Activated naive CD8-positive, alpha-beta T cell treated with anti-CD3 and anti-CD28 coated beads for 36 hours (primary cell): ENCODE measurements at places on chromosomes 11 and 22.

GRCh38 chr11:77320351-77320750 is 18.9 kb upstream of the GDPD4 start:
- no peak overlapping the region for H3K27ac ChIP-seq
- H3K4me3 ChIP-seq, result no peak overlapping the region
- peaks cover 5% of the 10 kb centered on the region for H3K36me3 ChIP-seq
- H3K27me3 ChIP-seq, result peaks cover 7% of the 10 kb centered on the region

- no peaks in the 10 kb centered on the region for H3K36me3 ChIP-seq
- DNase-seq, result no peak
- peaks cover 2% of the 10 kb centered on the region for H3K4me1 ChIP-seq
- H3K27me3 ChIP-seq, result peaks cover 3% of the 10 kb centered on the region
Observed at GRCh38 chr11:76744186-76745043, 38.7 kb upstream of the TSKU start.

GRCh38 chr11:66542362-66542761 is 3.5 kb downstream of the ZDHHC24 start:
- peaks cover 21% of the 10 kb centered on the region for H3K4me1 ChIP-seq
- DNase-seq, result no peak
- no peak overlapping the region for H3K4me3 ChIP-seq
- no peaks in the 10 kb centered on the region for H3K27me3 ChIP-seq
- no peak overlapping the region for H3K27ac ChIP-seq

DNA sequence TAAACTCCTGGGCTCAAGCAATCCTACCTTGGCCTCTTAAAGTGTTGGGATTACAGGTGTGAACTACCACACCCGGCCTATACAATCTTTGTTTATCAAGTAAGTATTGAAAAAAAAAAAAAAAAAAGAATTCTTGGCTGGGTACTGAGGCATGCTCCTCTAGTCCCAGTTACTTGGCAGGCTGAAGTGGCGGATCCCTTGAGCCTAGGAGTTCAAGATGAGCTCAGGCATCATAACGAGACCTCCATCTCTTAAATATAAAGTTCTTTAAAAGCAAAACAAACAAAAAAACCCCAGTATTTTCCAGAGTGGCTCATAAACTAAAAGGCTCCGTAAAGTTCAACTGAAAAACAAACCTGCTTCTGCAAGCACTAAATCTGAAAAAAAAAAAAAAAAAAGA is 50.3 kb upstream of the GAB2 start:
- peaks cover 16% of the 10 kb centered on the region for H3K4me1 ChIP-seq
- no peak overlapping the region for H3K4me3 ChIP-seq
- H3K36me3 ChIP-seq, result peaks cover 30% of the 10 kb centered on the region
- no peak overlapping the region for H3K27ac ChIP-seq
- no peak for DNase-seq

DNA sequence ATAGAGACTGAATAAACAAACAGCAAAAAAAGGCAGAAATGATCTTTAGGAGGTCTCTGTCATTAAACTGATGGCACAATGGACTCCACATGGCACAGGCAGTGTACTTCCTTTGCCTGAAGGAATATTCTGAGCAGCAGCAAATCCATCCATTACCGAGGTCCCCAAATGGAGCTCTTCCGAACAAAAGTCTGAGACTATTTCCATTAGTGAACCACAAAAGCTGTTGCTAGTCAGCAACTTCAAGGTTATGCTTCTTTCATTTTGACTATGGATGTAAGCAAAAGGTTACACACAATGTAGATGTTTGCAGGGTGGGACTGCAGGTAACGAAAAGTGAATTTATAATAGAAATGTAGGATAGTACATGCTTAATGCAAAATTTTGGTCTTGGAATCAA is 14.5 kb downstream of the NARS2 start:
- H3K27ac ChIP-seq, result no peak overlapping the region
- DNase-seq, result no peak
- no peaks in the 10 kb centered on the region for H3K27me3 ChIP-seq
- peaks cover 48% of the 10 kb centered on the region for H3K36me3 ChIP-seq
- no peak overlapping the region for H3K4me3 ChIP-seq

DNA sequence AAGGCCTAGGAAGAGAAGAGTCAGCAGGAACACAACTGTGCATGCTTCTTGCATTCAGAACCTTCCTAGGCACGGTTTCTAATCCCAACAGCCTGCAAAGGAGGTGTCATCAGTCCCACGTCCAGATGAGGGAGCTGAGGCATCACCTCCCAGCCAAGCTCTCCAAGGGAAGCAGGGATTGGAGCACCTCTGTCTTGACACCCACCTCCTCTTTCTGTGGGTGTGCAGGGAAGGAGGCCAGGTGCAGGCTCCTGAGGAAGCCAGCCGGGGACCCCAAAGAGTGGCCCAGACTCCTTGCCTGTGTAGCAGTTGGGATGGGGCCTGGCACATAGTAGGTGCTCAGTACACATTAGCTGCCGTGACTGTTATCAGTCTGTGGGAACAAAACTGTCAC is 2.0 kb downstream of the PNPLA5 start:
- DNase-seq, result no peak
- no peak overlapping the region for H3K4me3 ChIP-seq
- H3K36me3 ChIP-seq, result no peaks in the 10 kb centered on the region
- no peak overlapping the region for H3K27ac ChIP-seq
- H3K4me1 ChIP-seq, result no peaks in the 10 kb centered on the region
- peaks cover 55% of the 10 kb centered on the region for H3K27me3 ChIP-seq

DNA sequence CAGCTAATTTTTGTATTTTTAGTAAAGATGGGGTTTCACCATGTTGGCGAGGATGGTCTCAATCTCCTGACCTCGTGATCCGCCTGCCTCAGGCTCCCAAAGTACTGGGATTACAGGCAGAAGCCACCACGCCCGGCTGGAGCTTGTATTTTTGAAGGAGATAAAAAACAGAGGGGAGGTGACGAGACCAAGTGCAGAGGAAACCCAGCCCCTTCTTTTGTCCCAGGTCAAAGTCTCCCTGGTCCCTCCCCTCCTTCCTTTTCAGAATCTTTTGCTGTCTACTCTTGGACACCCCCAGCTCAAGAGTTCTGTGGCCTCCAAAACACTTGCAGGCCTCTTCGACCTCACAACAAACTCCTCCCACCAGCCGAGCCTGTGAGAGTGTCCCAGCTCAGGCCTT is 12.2 kb upstream of the TMEM184B start:
- no peaks in the 10 kb centered on the region for H3K27me3 ChIP-seq
- no peaks in the 10 kb centered on the region for H3K36me3 ChIP-seq
- H3K27ac ChIP-seq, result no peak overlapping the region
- no peak overlapping the region for H3K4me3 ChIP-seq
- no peak for DNase-seq

GRCh38 chr11:88478136-88478815 is 140.7 kb upstream of the CTSC start:
- DNase-seq, result no peak
- no peaks in the 10 kb centered on the region for H3K27me3 ChIP-seq
- no peak overlapping the region for H3K27ac ChIP-seq
- H3K36me3 ChIP-seq, result no peaks in the 10 kb centered on the region

DNA sequence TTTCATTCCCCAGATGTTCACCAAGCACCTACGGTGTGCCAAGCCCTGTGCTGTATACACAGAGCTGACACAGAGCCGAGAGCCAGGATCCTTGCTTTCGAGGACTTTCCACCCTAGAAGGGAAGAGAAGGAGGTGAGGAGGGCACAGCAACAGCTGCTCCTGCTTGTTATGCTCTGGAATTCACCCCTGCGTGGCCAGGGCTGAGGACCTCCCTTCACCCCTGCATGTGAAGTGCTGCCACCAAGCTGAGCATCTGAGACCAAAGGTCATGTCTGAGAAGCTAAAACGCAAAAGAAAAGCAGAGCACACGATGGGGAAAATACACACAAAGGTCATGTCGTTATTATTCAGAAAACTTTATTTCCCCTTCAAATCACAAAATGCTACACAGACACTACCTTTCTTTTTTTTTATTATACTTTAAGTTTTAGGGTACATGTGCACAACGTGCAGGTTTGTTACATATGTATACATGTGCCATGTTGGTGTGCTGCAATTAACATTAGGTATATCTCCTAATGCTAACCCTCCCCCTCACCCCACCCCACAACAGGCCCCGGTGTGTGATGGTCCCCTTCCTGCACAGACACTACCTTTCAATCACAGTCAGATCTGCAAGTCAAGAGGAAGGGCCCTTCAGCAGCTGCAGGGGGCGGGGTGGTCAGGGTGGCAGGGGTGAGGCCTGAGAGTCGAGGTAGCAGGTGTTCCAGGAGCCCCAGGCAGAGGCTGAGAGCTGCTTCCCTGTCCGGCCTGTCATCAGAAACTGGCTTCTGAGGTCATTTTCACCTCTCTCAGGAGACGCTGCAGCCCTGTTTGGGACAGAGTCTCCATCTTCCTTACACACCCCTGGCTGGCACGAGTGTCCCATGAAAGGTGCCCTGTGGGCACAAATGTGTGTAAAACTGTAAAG is 40.1 kb upstream of the PRR5 start:
- H3K36me3 ChIP-seq, result no peaks in the 10 kb centered on the region
- no peak overlapping the region for H3K27ac ChIP-seq
- H3K4me3 ChIP-seq, result no peak overlapping the region
- peaks cover 34% of the 10 kb centered on the region for H3K4me1 ChIP-seq
- DNase-seq, result no peak

DNA sequence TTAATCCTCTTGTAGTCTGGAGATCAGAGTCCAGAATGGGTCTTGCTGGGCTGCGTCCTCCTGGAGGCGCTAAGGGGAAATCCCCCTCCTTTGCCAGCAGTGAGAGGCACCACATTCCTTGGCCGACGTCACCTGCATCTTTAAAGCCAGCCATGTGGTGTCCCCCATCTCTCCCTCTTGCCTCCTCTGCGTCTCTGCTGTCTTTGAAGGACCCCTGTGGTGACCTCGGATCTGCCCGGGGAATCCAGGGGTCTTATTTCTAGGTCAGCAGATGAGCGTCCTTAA is 27.2 kb upstream of the PARVB start:
- H3K36me3 ChIP-seq, result peaks cover 40% of the 10 kb centered on the region
- DNase-seq, result no peak
- peak overlapping the region; percentile 88 for H3K4me3 ChIP-seq
- peak overlapping the region; percentile 94 for H3K27ac ChIP-seq
- H3K4me1 ChIP-seq, result peaks cover 24% of the 10 kb centered on the region

DNA sequence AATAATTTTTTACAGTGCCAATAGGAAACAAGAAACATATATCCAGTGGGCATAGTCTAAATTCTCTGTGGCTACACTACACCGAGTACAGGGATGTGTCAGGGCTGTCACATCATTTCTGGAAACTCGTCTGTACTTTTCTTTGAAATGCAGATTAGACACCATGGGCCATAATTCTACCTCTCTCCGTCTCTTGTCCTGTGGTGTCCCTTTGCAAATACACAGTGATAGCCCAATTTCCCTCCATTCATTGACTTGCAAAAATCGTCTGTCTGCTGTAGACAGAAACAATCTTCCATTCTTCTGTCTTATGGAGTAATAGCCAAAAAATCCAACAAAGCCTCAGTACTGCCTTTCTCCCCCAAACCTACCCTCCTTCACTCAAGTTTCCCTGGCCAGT is 487.1 kb upstream of the ANO3 start:
- no peak overlapping the region for H3K4me3 ChIP-seq
- H3K4me1 ChIP-seq, result no peaks in the 10 kb centered on the region
- no peaks in the 10 kb centered on the region for H3K27me3 ChIP-seq

- no peaks in the 10 kb centered on the region for H3K36me3 ChIP-seq
- H3K4me3 ChIP-seq, result no peak overlapping the region
Observed at GRCh38 chr11:119937412-119937811, 200.5 kb downstream of the TRIM29 start.

GRCh38 chr22:46596819-46597218 is 23.4 kb upstream of the GRAMD4 start:
- H3K36me3 ChIP-seq, result no peaks in the 10 kb centered on the region
- H3K4me1 ChIP-seq, result peaks cover 19% of the 10 kb centered on the region
- no peak for DNase-seq
- H3K4me3 ChIP-seq, result no peak overlapping the region

GRCh38 chr11:17351510-17352176 is at the start of gene NCR3LG1:
Gene NCR3LG1 (plus strand): TSS chr11:17351800. CDS start chr11:17351970, 170 bp downstream.
- peaks cover 18% of the 10 kb centered on the region for H3K36me3 ChIP-seq
- H3K27ac ChIP-seq, result peak within 1 kb of the TSS; percentile 86
- peak; percentile 68 for DNase-seq
- H3K27me3 ChIP-seq, result no peaks in the 10 kb centered on the region
- peak within 1 kb of the TSS; percentile 84 for H3K4me3 ChIP-seq

- no peak overlapping the region for H3K4me3 ChIP-seq
- H3K27me3 ChIP-seq, result peaks cover 7% of the 10 kb centered on the region
- H3K4me1 ChIP-seq, result no peaks in the 10 kb centered on the region
- no peak for DNase-seq
- no peaks in the 10 kb centered on the region for H3K36me3 ChIP-seq
- H3K27ac ChIP-seq, result no peak overlapping the region
Observed at GRCh38 chr11:72157131-72157530, 21.6 kb downstream of the FOLR3 start.

DNA sequence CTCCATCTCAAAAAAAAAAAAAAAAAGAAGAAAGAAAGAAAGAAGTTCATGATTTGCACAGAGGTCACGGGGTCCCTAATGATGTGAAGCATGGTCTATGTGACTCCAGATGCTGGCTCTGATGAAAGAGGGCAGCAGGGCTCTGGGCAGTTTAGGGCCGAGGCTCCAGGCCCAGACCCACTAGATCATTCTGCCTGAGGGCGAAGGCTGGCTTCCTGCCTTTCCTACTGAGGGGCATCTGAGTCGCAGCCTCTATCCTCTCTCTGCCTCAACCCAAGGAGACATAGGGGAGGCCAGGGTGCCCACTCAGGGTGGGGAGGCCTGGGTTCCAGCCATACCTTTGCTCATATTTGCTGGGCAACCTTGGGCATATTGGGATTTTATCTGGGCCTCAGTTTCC is 4.8 kb downstream of the SLC35E4 start:
- H3K4me3 ChIP-seq, result no peak overlapping the region
- H3K36me3 ChIP-seq, result peaks cover 19% of the 10 kb centered on the region
- no peaks in the 10 kb centered on the region for H3K27me3 ChIP-seq
- peaks cover 27% of the 10 kb centered on the region for H3K4me1 ChIP-seq
- DNase-seq, result no peak

DNA sequence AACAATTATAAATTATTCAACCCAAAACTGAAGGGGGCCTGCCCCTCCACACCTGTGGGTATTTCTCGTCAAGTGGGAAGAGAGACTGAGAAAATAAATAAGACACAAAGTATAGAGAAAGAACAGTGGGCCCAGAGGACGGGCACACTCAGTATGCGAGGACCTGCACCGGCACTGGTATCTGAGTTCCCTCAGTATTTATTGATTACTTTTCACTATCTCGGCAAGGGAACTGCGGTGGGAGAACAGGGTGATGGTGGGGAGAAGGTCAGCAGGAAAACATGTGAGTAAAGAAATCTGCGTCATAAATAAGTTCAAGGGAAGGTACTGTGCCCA is 3.2 kb downstream of the C11orf54 start:
- peaks cover 11% of the 10 kb centered on the region for H3K27me3 ChIP-seq
- peaks cover 24% of the 10 kb centered on the region for H3K4me1 ChIP-seq
- DNase-seq, result no peak
- H3K4me3 ChIP-seq, result no peak overlapping the region
- peaks cover 25% of the 10 kb centered on the region for H3K36me3 ChIP-seq

GRCh38 chr11:106092446-106092845 is 15.0 kb downstream of the AASDHPPT start:
- no peak for DNase-seq
- H3K27ac ChIP-seq, result peak overlapping the region; percentile 75
- H3K27me3 ChIP-seq, result no peaks in the 10 kb centered on the region
- H3K36me3 ChIP-seq, result peaks cover 36% of the 10 kb centered on the region
- peaks cover 40% of the 10 kb centered on the region for H3K4me1 ChIP-seq
